ENCODE measurements at places on chromosomes 3 and 15.

GRCh38 chr3:130831719-130832400, 62.0 kb upstream of the ATP2C1 start:
- no peak for DNase-seq

- DNase-seq: no peak
Observed at GRCh38 chr15:71649894-71650293, 160.5 kb upstream of the NR2E3 start.

DNA sequence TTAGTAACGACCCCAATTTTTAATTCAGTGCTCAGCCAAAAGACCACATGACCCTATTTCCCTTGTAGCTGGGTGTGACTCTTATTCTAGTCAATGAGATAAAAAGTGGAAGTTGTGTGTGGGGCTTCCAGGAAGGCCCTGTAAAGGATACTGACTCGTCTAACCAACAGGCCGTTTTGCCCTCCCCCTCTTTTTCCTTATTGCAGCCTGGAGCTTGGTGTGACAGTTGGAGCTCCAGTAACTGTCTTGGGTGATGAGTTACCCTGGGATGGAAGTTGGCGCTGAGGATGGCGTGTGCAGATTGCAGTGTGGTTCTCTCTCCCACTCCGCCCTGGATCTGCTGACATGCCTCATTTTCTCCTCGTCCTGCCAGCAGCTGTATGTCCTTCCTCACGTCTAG, 209.3 kb upstream of the PROK2 start:
- DNase-seq: no peak

- peak; percentile 80 for DNase-seq
Observed at GRCh38 chr3:51799879-51800749, 21.1 kb upstream of the IQCF6 start.

GRCh38 chr3:189820365-189820720, 189.2 kb downstream of the TP63 start:
- no peak for DNase-seq

DNA sequence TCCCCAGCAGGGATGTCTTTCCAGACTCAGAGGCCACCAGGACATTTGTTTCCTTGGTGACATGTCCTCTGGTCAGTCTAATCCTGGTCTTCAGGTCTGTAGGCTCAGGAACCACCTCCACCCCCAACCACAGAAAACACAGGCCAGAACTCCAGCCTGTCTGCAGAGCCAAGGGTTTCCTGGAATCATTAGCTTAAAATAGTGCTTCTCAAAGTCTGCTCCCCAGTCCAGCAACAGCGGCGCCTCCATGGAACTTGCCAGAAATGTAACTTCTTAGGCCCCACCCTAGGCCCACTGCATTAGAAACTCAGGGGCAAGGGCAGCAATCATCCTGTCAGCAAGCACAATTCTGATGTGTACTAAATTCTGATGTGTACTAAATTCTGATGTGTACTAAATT, 20.0 kb downstream of the SLC28A1 start:
- DNase-seq: no peak
